ENCODE measurements at places on chromosomes 3 and 15.

- DNase-seq = no peak
Observed at GRCh38 chr3:71214797-71215196, 368.7 kb downstream of the FOXP1 start.

DNA sequence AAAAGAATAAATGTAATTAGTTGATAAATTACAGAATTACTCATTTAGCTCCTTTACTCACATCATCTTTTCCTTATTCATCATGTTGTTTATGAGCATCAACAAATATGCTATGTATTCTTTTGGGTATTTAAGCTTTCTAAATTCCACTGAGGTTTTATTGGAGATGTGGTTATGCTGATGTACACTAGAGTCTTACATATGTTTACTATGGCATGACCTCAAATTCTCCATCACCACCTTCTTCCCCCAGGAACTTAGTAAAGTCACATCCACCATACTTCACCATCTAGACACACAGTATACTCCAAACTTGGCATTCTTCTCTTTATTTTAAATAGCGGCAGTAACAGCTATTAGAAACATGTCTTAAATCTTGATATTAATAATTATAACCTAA lies 74.1 kb upstream of the MELTF start:
- DNase-seq = no peak

GRCh38 chr15:26970712-26971210 lies at the start of gene GABRG3:
GABRG3 (plus strand) TSS chr15:26971181.
- DNase-seq = no peak

GRCh38 chr3:40432793-40433192 lies 24.3 kb upstream of the RPL14 start:
- no peak for DNase-seq

- DNase-seq = no peak
Observed at GRCh38 chr3:152196782-152197181, 71.9 kb upstream of the MBNL1 start.

- DNase-seq = no peak
Observed at GRCh38 chr3:98540346-98540745, 8.6 kb downstream of the GPR15 start.

DNA sequence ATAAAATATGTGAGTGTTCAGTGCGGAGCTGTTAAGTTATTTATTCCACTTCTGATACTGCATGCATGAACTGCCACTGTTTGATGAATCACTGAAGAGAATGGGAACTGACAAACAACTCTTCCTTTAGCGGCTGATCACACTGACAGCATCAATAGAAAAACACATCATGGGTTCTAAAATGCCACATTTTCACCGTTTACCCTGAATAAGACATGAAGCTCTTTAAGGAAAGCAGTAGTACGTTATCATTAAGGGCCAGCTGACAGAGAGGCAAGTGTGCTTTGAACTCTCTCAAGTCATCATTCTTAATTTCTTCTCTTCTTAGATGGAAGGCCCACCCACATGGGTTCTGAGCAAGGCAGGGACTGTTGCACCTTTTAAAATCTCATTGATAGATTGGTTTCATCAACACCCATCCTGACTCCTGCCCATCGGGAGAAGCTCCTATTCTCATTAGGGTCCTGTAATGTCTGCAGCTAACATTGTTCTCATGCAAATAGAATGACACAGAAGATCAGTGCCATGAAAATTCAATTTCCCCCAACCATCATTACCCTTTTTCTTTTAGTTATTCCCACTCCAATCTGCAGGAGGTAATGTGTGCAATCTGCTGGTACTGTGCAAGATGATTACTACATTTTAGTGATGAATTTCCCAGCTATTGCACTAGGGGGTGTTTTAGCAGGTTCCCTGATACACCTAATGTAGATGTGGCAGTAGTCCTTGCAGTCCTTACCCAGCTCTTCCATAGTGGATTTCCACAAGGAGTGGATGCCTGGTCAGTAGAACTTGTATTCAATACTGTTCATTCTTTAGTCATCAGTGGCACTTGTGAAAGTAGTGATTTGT lies 119.1 kb downstream of the ROBO2 start:
- no peak for DNase-seq

DNA sequence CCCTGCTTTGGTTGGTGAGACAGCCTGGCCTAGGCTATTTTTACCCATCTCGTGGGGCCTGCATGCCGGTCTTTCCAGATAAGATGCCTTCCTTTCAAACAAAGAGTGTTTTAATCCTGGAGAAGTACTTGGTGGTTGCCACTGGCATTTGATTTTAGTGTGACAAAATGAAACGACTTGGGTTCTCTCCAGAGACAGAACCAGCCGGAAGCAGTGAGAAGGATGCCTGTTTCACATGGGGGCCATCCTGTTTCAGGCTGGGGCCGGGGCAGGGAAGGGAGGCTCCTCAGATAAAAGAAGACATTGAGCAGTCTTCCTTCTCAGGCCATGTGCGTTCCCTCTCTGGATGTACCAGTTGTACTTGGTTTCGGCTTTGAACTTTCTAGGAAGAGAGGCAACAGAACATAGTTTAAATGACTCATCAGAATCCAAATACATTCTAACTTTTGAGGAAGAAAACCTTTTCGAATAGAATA lies 74.9 kb downstream of the TOP2B start:
- DNase-seq = no peak

- DNase-seq = no peak
Observed at GRCh38 chr15:80461356-80462095, 57.3 kb downstream of the ARNT2 start.

All from stimulated activated CD4-positive, alpha-beta T cell treated with anti-CD3 and anti-CD28 coated beads, Interleukin-4, amount 100 ng/mL, for 1 hour (primary cell).